ENCODE measurements at places on chromosomes 5 and 9. TPM values are rescaled to one million over a fixed set of nuclear protein-coding genes. Genes with fewer than 3 reads are reported as not detected.

- no peak for ATAC-seq
Observed at GRCh38 chr5:72308853-72309191, 11.2 kb downstream of the MRPS27 start.

DNA sequence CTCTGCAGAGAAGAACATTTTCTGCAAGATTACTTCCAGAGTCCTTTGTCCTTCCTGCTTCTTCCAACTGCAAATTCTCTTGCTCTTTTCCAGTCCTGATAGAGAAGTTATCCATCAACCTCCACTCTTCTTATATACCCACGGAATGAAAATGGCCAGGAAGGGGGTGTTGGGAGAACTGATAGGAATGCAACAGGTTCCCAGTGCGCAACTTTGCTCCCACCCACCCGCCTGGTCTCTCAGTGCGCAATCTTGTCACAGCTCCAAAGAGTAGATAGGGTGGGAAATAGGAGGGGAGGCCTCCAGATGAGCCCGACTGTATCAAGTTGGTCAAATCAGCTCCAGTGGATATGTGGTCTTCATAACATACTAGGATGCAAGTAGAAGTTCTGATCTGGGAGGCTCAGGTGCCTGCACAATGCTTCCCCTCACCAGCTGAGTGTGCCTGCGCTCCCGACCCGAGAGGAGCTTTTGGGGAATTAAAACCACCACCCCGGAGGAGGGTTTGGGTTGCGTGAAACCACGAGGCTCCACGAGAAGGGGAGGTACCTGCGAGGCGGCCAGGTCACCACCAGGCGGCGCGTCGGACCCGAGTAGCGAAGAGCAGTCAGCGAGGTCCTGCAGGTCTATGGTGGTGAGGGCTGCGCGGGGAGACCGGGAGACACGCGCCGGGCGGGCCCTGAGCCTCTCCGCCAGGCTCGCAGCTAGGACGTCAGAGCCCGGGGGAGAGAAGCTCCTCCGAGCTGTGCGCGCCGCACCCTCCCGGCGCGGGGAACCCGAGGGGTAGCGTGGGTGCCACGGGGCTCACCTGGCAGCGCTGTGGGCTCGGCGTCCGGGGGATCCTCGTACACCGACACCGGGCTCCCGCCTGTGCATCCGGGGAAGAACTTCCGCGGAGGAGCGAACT is 835 bp downstream of the MCIDAS start:
- peak; percentile 67 for ATAC-seq

DNA sequence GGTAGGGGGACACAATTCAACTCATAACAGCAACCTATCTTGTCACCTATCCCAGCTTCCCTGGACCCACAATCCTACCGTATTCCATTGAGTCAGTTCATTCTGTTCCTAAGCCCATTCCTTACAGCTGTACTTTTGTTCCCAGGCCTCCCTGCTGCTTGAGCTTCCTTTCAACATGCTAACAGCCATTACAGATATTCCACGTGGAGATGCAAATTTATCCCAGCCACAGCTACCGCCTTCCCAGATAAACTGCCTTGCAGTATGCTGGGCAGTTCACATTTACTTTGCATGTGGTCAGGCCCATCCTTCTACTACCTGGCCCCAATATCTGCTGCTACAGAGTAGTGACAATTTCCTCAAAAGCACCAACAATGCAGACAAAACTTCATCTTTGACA is 23.0 kb downstream of the RIGI start:
- ATAC-seq = no peak

GRCh38 chr5:124952079-124952478 is 205.6 kb upstream of the ZNF608 start:
- no peak for ATAC-seq

PTGES gene
- 9.1 TPM for total RNA-seq
